Ammon's horn (tissue), 1 donor: ENCODE measurements at places on chromosomes 3 and 15.
A peak's percentile ranks its signal among the peaks of the same experiment; 100 is the strongest.

DNA sequence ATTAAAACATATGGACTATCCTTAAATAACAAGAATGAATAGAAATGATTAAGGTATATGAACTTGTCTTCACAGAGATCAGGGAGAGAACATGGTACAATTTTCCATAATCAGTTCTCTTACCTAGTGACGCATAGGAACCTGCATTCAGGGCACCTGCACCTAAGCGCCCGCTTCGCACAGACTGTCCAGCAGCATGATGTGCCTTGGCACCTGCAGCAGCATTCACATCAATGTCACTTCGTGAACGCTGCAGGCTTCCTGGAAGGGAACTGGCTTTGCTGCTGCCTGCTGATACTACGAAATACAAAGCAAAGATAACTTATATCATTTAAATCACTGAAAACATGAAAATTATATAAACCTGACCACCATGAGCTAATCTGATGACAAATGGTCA, 115.2 kb downstream of the CLASP2 start:
- no peak for DNase-seq

DNA sequence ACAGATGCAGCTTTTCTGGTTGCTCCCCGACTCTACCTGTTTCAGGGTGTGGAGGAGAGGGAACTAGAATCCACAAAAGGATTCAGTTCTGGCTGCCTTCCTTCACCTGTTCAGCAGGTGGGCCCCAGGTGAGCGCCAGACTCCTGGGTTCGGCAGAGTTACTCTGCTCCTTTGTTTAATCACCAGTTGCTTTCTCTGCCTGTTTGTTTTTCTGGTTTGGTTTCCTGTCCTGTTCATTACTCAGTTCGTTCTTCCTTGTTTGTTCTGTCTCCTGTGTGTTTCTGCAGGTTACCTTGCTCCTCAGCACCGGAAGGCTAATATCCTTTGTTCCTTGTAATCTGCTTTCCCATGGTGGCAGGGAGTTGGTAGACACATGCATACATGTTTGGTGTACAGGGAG, 508.5 kb upstream of the ATP11B start:
- DNase-seq, result no peak

- DNase-seq, result peak; percentile 76
Observed at GRCh38 chr3:188796122-188796631, 375.6 kb upstream of the TPRG1 start.

DNA sequence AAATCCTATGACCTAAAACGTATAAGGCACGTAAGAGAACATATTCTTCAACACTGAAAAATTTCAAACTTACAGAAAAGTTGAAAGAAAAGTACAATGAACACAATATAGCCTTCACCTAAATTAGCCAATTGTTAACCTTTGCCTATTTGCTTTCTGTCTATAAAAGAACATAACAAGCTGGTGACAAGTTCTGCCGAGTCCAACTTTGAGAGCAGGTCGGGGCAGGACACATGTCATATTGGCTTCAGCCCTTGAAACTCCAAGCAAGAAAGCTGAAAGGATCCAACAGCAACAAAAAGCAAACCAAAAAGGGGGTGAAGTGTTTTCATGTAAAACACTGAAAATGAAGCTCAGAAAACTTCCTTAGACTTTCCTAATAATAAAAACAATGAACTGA, 59.1 kb downstream of the TBC1D2B start:
- no peak for DNase-seq

DNA sequence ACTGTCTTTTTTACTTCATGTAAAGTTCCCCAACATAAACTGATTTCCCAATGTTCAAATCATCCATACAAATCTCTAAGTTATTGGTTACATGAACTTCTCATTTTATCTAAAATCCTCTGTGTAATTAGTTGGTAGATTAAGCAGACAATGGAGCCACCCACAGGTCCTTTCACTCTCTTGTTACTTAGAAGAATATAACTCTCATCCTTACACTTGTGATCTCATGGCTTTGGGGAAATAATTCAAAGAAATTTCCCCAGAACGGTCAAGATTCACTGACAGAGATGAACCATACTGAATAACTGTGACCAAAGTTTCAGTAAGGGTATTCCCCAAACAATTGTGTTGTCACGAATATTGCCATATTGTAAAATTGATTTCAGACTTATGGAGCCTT, 1102.6 kb upstream of the EPHA6 start:
- DNase-seq, result no peak

DNA sequence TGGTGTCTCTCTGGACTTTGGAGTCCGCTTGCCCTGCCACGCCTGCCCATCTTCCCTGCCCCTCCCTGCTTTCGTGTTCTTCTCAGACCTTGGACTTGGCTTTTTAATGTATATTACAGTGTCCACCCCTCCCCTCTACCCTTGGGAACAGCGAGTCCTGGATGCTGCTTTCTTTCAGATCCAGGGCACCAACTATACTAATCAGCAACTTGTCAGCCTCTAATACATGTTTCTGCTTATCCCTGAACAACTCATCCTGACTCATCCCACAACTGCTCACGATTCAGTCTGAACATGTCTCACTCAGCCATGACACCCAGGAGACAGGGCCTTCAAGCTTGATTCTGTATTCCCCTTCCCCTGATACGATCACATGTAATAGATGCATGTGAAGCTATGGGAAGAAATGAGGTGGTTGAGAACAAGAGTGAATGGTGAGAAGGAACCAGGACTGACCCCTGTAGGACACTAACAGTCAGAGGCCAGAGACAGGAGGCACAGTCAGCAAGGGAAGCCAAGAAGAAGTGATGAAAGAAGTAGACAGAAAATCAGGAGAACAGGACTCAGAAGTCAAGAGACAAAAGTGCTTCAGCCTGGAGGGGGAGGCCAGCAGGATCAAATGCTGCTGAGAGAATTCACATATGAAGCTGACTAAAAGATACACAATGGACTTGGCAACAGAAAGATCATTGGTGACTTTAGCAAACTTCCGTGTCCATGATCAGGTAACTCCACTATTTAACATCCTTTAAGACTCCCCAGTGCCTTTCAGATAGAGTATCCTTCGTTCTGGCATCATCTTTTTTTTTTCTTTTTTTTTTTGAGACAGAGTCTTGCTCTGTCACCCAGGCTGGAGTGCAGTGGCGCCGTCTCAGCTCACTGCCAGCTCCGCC, 35.4 kb downstream of the BCL2L10 start:
- peak; percentile 45 for DNase-seq

GRCh38 chr3:62812631-62813030, 62.6 kb downstream of the CADPS start:
- no peak for DNase-seq

- peak; percentile 43 for DNase-seq
Observed at GRCh38 chr3:55337641-55338180, 149.4 kb downstream of the WNT5A start.

GRCh38 chr15:39860200-39860599, 59.9 kb downstream of the GPR176 start:
- no peak for DNase-seq

GRCh38 chr15:29883126-29883525, 60.9 kb upstream of the TJP1 start:
- no peak for DNase-seq

DNA sequence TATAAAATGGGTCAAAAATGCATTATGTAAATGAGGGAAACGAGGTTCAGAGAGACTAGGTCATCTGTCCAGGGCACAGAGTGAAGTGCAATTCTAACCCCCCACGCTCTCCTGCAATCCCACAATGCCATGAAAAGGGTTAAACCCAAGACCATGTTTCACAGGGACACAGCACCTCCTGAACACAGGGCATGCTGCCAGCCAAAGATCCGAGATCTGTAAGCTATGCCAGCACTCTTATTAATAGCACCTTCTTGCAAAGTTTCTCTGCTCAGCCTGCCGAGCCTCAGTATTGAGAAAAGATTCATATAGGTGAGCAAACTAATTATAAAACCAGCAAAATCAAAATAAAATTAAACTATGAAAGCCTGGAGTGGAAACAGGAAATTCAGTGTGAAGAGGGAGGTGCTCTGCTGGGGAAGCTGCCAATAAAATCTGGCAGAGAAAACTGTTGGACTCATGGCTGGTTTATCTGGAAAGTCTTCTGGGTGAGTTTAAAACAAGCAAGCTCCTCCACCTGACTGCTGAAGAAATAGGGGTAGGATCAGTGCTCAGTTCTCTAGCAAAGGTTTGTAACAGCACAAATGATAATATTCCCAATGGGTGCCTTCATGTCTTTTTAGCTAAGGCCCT, 50.3 kb downstream of the LRIG1 start:
- peak; percentile 77 for DNase-seq

DNA sequence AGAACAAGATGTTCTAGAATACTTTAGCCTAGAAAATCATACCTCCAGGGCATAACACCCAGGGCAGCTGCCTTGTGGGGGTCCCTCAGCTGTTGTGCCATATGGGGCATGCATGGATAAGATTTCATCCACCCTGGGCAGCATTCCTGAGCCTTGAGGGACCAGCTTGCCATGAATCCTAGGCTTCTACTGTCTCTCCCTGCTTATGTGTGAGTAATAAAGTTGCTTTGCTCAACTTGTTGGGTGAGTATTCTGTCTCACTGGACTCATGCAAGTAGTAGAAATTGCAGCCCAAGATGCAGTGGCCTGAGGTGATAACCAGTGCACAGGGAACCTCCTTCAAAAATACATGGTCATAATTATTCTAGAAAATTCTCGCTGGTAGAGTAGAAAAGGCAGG, 52.1 kb upstream of the EPHB1 start:
- no peak for DNase-seq

GRCh38 chr15:101474233-101474632, 15.3 kb downstream of the PCSK6 start:
- no peak for DNase-seq

DNA sequence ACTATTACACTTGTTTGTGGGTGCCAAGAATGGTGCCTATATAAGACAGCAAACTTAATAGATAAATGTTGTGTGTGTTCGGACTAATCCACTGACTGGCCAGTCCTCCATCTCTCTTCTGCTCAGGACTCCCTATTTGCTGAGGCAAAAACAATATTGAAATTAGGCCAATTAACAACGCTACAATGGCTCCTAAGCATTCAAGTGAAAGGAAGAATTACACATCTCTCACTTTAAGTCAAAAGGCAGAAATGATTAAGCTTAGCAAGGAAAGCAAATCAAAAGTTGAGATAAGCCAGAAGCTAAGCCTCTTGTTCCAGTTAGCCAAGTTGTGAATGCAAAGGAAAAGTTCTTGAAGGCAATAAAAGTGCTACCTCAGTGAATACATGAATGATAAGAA, 126.9 kb downstream of the CCNL1 start:
- no peak for DNase-seq

DNA sequence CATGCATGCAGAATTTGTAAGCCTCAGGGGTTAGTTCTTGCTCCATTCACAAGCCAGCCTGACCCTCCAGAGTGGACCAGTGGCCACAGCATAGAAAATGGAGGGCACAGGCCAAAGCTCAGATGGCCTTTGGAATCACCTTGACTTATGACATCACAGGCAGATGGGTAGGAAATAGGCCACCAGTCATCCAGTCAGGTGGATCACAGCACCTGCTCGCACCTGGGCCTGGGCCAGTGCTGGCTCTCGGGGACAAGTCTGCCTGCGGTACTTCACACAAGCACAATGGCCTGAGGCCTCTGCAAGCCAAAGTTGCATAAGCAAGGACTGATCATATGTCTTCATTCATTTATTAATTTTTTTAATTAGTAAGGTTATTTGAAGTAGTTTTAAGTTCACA, 39.3 kb downstream of the PPCDC start:
- DNase-seq, result no peak
